ENCODE measurements at places on chromosomes 4 and X.

GRCh38 chr4:121950212-121950679, 1.6 kb downstream of the TRPC3 start:
- peak; percentile 75 for DNase-seq

DNA sequence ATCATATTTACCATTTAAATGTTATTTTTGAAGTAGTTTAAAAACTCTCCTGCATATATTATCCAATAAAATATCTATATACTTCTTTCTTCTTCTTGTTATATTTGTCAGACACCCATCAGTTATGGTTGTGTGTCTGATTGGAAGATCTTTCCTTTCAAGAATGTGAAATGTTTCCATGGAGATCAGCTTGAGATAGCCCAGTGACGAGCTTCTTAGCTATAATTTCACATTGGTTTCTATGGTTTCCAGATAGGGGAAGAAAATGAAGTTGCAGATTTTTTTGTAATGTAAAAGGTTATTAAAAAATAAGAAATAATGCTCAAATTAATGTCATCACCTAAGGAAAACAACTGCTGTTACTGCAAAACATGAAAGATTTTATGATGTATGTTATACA, 189.0 kb downstream of the COX7B2 start:
- DNase-seq: no peak

- no peak for DNase-seq
These were observed 124.5 kb upstream of the NEIL3 start for GRCh38 chr4:177185151-177185550.

- no peak for DNase-seq
These were observed 125.1 kb downstream of the RAPGEF2 start for GRCh38 chr4:159227984-159228383.

GRCh38 chrX:136260776-136261175, 9.6 kb upstream of the MAP7D3 start:
- DNase-seq: no peak

DNA sequence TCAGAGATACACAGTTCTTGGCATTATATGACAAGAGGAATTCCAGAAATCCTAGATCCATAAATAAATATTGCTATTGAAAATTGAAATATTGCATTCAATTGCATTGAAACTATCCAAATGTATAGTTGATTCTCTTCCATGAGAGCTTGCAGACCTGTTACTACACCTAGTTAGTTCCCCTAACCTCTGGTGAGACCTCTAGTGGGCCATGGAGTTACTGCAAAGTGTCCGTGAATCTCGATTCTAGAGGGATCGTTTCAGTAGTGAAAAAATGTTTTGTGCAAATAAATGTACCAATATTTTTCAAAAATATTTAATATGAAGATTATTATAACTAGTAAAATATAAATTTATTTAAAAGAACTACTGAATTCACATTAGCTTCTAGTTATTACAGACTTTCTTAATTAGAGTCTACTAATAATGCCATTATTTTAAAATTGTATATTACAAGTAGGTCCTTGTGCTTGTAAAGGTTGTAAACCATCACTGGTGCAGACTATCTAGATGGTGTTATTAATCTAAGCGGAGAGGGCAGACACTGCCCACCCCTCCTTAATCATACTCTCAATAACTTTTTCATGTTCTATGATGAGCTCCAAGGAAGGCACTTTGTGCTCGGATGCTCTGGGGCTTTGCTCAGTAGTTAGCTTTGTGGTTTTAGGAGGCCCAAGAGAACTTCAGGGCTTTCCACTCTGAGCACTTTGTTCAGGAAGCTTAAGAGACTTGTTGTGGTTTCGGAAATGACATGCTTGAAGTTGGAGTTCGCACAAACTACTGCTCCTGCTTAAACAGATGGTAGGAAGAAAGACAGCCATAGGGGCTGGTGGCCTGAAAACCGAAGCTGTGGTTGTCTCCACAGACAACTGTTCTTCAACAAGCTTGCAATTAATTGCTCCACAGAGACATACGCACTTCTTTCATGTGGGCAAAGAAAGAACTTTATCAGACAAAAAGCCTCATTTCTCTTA, 42.8 kb downstream of the IL21 start:
- DNase-seq: peak; percentile 40

DNA sequence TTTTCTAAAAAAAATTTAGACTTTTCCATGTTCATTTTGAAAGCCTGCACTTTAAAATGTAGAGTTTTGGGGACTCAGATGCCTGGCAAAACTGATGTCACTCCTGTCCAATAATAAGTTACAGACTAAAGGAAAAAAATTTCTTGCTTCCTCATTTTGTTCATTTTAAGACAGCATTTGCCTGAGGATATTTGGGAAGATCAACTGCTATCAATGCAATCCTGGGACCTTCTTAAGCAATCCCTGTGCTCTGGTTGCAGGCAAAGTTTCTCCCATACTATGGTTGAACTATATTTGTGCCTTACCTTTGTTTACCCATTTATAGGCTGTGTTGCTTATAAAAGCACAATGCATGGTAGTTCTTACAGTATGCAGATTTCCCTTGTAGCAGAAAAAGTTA, 280.4 kb downstream of the CFAP47 start:
- DNase-seq: no peak

GRCh38 chr4:150247184-150247583, 168.9 kb downstream of the DCLK2 start:
- DNase-seq: no peak

- DNase-seq: no peak
These were observed 99.8 kb downstream of the AFAP1 start for GRCh38 chr4:7839856-7840255.

DNA sequence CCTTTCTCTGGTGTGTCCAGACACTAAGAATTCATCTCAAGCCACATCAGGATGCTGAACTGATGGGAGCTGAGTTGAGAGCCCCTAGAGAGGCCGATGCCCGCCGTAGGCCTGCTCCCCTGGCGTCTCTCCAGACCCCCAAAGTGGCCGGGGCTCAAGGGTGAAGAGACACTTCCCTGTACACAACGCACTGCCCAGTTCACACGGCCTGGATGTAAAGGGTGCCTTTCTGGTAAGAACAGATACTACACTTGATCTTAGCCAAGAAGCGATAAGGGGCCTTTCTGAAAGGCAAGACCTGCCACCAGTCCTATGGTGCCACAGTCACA, 5.1 kb upstream of the TREX2 start:
- no peak for DNase-seq

DNA sequence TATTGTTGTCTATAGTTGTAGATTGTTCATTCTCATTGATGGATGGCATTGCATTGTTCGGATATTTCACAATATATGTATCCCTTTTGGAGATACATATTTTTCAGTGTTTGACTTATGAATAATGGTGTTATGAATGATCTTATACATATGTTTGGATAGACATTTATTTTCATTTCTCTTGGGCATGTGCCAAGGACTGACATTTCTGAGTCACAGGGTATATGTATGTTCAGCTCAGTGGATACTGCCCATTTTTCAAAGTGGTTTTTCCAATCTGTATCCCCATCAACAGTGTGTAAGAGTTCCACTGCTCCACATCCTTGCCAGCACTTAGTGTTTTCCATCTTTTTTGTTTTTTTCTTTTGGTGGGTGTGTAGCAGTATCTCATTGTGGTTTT, 45.0 kb upstream of the RAB40AL start:
- no peak for DNase-seq

DNA sequence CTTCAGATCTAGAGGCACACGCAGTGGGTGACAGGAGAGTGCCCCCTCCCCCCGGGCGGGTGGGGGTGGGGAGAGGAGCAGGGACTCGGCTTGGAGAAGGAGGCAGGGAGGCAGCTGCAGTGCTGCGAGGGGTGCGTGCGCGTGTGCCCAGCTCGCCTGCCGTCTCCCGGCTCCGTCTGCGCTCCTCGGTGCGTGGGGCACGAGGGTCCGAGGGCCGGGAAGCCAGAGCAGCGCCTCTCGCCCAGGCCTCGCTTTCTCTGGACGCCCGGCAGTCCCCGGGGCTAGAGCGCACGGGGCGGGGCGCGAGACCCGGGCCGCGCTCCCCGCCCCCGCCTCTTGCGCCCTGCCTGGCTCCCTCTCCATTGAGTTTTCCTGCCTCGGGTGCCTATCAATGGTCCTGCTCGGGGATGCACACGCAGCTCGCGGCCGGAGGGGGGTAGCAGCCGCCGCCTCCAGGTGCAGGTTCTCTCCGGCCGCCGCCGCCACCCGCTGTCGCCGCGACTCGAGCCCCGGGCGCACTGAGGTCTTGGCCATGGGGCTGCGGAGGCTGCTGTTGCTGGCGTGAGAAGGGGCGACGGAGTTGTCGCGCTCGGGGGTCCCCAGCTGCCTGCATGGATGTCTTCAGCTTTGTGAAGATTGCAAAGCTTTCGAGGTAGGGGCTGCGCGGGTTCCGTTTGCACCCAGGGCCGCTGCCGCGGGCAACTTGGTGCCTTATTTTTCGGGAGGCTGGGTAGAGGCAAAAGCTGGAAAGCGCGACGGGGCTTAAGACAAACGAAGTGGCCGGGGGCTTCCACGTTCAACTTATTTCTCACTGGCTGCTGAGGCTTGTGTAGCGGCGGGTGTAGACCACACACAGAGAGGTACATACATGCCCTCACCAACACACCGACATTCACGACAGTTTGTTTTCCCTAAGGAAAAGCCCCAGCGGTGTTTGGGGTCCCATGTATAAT, at the start of gene FRMPD4:
FRMPD4 (plus strand) TSS at position 113 of the 953 bp plus-strand sequence; CDS start at position 612, 499 bp downstream.
- no peak for DNase-seq

GRCh38 chr4:140286456-140286855, 87.0 kb upstream of the SCOC start:
- DNase-seq: no peak

DNA sequence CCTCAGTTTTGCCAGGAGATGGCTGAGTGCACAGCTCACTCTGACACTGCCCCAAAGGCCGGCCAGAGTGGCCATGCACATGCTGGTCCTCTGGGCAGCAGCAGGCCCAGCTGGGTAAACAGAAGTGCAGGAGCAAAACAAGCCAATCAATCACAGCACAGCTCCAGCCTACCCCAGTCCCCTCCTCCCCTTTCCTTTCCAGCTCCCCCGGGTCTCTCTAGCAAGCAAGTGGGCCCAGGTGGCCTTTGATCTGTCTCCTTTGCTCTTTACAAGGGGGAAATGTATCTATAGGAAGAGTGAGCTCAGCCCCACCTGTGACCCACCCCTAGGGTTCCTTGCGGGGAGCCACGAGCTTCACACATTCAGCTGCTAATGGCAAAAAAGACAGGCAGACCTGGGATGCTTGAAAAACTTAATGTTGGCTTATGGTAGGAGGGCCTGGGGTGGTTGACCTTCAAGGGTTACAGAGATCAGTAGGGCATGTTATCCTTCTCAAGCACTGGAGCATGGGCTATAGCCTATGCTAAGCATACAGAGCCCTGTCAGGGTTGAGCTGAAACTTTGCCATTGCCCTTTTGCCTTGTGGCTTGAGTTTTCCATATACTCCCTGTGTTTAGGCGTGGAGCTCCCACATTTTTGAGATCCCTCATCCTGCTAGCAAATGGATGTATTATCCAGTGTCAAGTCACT, 57.8 kb upstream of the PLAC1 start:
- DNase-seq: no peak

GRCh38 chrX:21986596-21986995, 45.5 kb upstream of the PHEX start:
- no peak for DNase-seq

GRCh38 chr4:181944527-181944926, 298.7 kb upstream of the TENM3 start:
- DNase-seq: no peak

- DNase-seq: no peak
These were observed 17.4 kb downstream of the SORBS2 start for GRCh38 chr4:185794637-185795036.

DNA sequence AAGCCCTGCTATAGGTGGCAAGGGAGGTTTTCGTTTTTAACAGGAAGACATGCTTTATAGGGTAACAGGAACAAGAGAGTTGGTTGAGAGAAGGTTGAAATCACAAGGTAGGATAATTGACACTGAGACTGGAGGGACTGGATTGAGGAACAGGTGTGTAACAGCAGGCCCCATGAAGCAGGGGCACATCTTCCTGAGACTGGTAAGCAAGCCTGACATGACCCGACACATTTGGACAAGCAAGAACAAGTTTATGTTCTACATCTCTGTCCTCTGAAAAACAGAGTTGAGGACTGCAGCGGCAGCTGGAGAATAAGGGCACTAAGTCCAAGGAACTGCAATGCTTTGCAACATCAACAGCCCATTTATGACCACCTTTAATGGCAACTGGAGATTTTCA, 5.2 kb downstream of the RPS4X start:
- DNase-seq: no peak

DNA sequence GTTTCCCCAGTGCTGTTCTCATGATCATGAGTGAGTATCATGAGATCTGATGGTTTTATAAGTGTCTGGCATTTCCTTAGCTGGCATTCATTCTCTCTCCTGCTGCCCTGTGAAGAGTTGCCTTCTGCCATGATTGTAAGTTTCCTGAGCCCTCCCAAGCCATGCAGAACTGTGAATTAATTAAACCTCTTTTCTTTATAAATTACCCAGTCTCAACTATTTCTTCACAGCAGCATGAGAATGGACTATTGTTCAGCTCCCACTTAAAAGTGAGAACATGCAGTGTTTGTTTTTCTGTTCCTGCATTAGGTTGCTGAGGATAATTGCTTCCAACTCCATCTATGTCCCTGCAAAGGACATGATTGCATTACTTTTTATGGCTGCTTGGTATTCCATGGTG, 311.7 kb upstream of the CTSO start:
- no peak for DNase-seq

- no peak for DNase-seq
These were observed 46.5 kb downstream of the RAI2 start for GRCh38 chrX:17814557-17814956.

DNA sequence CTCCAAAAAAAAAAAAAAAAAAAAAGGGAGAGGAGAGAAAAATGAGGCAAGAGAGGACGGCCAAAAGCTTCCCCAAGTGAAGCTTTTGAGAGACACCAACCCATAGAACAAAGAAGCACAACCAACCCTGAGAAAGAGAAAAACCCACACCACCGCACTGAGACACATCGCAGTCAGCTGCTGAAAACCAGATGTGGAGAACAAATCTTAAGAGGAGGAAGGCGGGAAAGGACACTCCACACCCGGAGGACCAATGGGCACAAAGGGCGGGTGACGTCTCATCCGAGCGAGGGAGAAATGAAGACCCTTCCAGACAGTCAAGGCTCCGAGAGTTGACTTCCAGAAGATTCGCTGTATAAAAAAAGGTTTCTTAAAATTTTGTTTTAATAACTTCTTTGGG, 112.1 kb downstream of the AFAP1 start:
- DNase-seq: no peak

- no peak for DNase-seq
These were observed 241.3 kb downstream of the CFAP299 start for GRCh38 chr4:80576796-80577195.

GRCh38 chr4:145278341-145279121, 98.1 kb upstream of the OTUD4 start:
- DNase-seq: no peak

- DNase-seq: no peak
These were observed 25.6 kb upstream of the MAMLD1 start for GRCh38 chrX:150337536-150337935.

DNA sequence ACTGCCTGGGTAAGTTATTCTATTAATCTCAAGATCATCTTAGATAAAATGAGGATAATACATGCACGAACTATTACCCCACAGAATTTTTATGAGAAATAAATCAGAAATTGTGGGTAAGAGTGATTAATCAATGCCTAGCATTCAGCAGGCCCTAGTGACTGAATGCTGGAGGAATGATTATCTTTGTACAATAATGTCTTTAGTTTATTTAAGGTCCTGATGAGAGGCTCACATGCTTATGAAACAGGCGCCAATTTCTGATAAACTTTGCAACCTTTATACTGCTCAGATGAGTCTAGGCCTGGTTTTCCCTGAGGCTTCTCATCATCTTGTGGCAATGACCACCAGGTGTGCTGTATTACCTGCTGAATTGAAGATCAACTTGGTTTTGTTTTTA, 27.8 kb upstream of the BMP2K start:
- DNase-seq: no peak
